A549 treated with Mapracorat at 1 μM for 4 hours (cell line): ENCODE measurements at places on chromosomes 1 and 21. TPM values are rescaled to one million over a fixed set of nuclear protein-coding genes. Genes with fewer than 3 reads are reported as not detected.

TEKT2 gene
- not detected in 5 replicates for total RNA-seq

TNFRSF4 gene
- total RNA-seq: 0.11 to 0.19 TPM (median 0.14 TPM) in 3 of 5 replicates, not detected in the others

SPRR2B gene
- not detected in 5 replicates for total RNA-seq

TIAM1 gene
- total RNA-seq: 0.51 to 1.0 TPM (median 0.64 TPM) in 5 replicates

REG4 gene
- total RNA-seq: not detected in 5 replicates

HES2 gene
- total RNA-seq: 2.6 to 5.7 TPM (median 5.2 TPM) in 5 replicates

SH2D5 gene
- 11.9 to 19.3 TPM (median 16.4 TPM) in 5 replicates for total RNA-seq

SPATA21 gene
- total RNA-seq: 0.07 to 0.22 TPM in 2 of 5 replicates, not detected in the others

NTRK1 gene
- total RNA-seq: 0.08 to 0.18 TPM (median 0.13 TPM) in 3 of 5 replicates, not detected in the others

ADCY10 gene
- total RNA-seq: 0.04 to 0.21 TPM (median 0.04 TPM) in 3 of 5 replicates, not detected in the others

LYPD8 gene
- 0.13 to 0.19 TPM in 2 of 5 replicates, not detected in the others for total RNA-seq

RHBDL2 gene
- 1.6 to 2.8 TPM (median 1.8 TPM) in 5 replicates for total RNA-seq

EXO1 gene
- 21.1 to 26.8 TPM (median 25.9 TPM) in 5 replicates for total RNA-seq

KRTAP11-1 gene
- total RNA-seq: not detected in 5 replicates

NR1I3 gene
- not detected in 5 replicates for total RNA-seq

KRTAP21-2 gene
- not detected in 5 replicates for total RNA-seq

GJC2 gene
- 0.09 to 0.58 TPM (median 0.41 TPM) in 5 replicates for total RNA-seq

PTBP2 gene
- total RNA-seq: 6.2 to 7.3 TPM (median 6.6 TPM) in 5 replicates

AGT gene
- total RNA-seq: 0.06 to 0.13 TPM (median 0.09 TPM) in 3 of 5 replicates, not detected in the others

SLC41A1 gene
- 19.4 to 21.2 TPM (median 21.1 TPM) in 5 replicates for total RNA-seq

HPCAL4 gene
- 0.21 to 0.30 TPM (median 0.26 TPM) in 5 replicates for total RNA-seq

DNASE2B gene
- not detected in 5 replicates for total RNA-seq

SPOCD1 gene
- total RNA-seq: 3.3 to 4.5 TPM (median 3.8 TPM) in 5 replicates

AZIN2 gene
- 0.66 to 1.1 TPM (median 0.72 TPM) in 5 replicates for total RNA-seq

MSTO1 gene
- total RNA-seq: 37.4 to 44.1 TPM (median 40.7 TPM) in 5 replicates

REN gene
- not detected in 5 replicates for total RNA-seq

C1orf210 gene
- not detected in 5 replicates for total RNA-seq

GLIS1 gene
- 0.05 to 0.07 TPM (median 0.06 TPM) in 3 of 5 replicates, not detected in the others for total RNA-seq

MARK1 gene
- 0.06 to 0.47 TPM (median 0.09 TPM) in 5 replicates for total RNA-seq

NIBAN1 gene
- total RNA-seq: 0.81 to 1.3 TPM (median 0.90 TPM) in 5 replicates

TEDDM1 gene
- not detected in 5 replicates for total RNA-seq

MYOG gene
- total RNA-seq: not detected in 5 replicates

TRMT13 gene
- total RNA-seq: 5.5 to 7.7 TPM (median 7.2 TPM) in 5 replicates

SLC6A17 gene
- 4.1 to 5.9 TPM (median 5.6 TPM) in 5 replicates for total RNA-seq

BCAN gene
- 0.12 TPM in 1 of 5 replicates, not detected in the others for total RNA-seq

GIPC2 gene
- total RNA-seq: 0.03 to 0.07 TPM in 2 of 5 replicates, not detected in the others

AIM2 gene
- not detected in 5 replicates for total RNA-seq

S100A16 gene
- 481 to 560 TPM (median 517 TPM) in 5 replicates for total RNA-seq

IFI44L gene
- total RNA-seq: not detected in 5 replicates

FCAMR gene
- total RNA-seq: not detected in 5 replicates

LORICRIN gene
- total RNA-seq: not detected in 5 replicates

SERTAD4 gene
- total RNA-seq: 0.50 to 1.1 TPM (median 0.64 TPM) in 5 replicates

SERPINC1 gene
- total RNA-seq: not detected in 5 replicates

CACNA1S gene
- not detected in 5 replicates for total RNA-seq

MTARC2 gene
- 9.7 to 13.4 TPM (median 12.8 TPM) in 5 replicates for total RNA-seq

PRKAA2 gene
- 1.9 to 2.3 TPM (median 2.1 TPM) in 5 replicates for total RNA-seq

MMP23B gene
- total RNA-seq: 0.18 to 1.2 TPM (median 0.64 TPM) in 5 replicates

CNTN2 gene
- total RNA-seq: 0.08 TPM in 1 of 5 replicates, not detected in the others

SH3D21 gene
- 1.9 to 3.8 TPM (median 2.4 TPM) in 5 replicates for total RNA-seq

OR6N1 gene
- total RNA-seq: not detected in 5 replicates

UBE2U gene
- not detected in 5 replicates for total RNA-seq

SV2A gene
- 0.05 to 0.17 TPM (median 0.10 TPM) in 5 replicates for total RNA-seq

BRDT gene
- not detected in 5 replicates for total RNA-seq

OPRD1 gene
- 0.01 to 0.02 TPM (median 0.02 TPM) in 4 of 5 replicates, not detected in the other for total RNA-seq

IL10 gene
- not detected in 5 replicates for total RNA-seq

FGR gene
- total RNA-seq: not detected in 5 replicates

CDA gene
- 29.1 to 42.2 TPM (median 35.4 TPM) in 5 replicates for total RNA-seq

CHRM3 gene
- total RNA-seq: 0.03 to 0.16 TPM (median 0.06 TPM) in 3 of 5 replicates, not detected in the others

IL23R gene
- not detected in 5 replicates for total RNA-seq
